ENCODE measurements at places on chromosomes 4 and X.

DNA sequence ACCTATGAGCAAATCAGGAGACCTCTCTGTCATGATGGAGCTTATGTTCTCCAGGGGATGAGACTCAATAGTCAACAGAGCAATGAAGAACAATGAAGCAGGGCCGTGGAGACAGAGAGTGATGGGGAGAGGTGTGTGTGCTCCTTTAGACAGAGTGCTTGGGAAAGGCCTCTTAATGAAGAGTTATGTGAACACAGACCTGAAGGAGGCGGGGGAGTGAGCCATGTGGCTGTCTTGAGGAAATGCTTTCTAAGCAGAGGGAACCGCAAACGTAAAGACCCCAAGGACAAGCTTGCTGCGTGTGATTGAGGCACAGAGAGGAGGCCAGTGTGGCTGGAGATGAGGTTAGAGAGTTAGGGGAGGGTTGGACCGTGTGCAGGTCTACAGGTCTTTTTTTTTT lies 53.1 kb downstream of the CHRNA9 start:
- DNase-seq: no peak

DNA sequence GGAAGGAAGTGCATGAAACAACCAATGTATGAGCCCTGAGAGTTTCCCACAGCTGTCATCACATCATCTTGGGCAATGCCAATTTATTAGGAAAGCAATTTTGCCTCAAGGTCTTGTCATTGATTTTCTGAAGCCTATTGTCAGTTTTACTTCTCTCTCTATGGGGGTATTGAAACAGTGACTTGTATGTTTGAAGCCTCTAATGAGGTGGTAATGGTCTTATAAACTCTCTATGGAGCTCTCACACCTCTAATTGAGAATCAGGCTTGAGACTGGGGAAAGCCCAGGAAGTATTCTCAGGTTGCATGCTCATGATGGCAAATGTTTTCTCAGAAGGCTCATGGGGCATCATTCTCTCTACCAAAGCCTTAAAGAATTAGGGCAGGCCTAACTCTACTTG lies 308.2 kb upstream of the EMCN start:
- no peak for DNase-seq

DNA sequence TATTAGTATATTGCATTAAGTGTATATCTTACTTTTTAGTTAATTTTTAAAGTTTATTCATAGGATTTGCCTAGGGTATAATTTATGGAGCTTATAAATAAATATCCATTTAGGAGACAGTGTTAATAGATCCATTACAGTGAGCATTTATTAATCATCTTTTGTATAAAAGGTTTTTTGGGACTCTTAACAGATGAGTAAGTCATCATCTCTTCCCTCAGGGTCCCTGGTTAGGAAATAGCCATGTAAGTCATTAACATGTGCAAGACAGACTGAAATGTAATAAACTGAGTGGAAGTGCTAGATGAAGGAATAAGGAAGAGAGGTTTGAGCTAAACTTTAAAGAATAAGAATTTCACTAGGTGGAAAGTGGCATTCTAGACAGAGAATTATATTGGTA lies 69.2 kb downstream of the PAQR3 start:
- no peak for DNase-seq

- DNase-seq: no peak
Measured at GRCh38 chrX:119728487-119728886, 29.9 kb upstream of the SOWAHD start.

GRCh38 chr4:168335621-168336020 lies 17.1 kb upstream of the DDX60 start:
- DNase-seq: no peak

DNA sequence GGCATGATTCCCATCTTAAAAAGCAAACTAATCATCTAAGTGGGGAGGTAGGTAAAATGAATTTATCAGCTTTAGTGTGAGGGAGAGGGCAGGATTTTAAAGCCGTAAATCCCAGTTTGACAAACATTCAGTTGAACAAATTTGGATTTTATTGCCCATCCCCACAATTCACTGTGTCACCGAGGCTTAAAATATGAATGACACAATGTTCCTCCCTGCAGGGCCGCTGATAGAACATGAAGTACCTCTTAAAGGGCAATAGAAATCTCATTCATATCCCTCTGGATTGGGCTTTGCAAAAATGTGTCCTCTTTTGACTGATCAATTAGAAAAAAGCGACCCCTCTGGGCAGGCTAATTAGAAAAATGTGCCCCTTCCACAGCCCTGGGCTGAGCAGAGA lies 45.5 kb upstream of the SMAD1 start:
- no peak for DNase-seq

- DNase-seq: no peak
Measured at GRCh38 chrX:139429913-139430312, 100.6 kb upstream of the F9 start.

- DNase-seq: no peak
Measured at GRCh38 chrX:10576777-10577447, 43.5 kb downstream of the MID1 start.

DNA sequence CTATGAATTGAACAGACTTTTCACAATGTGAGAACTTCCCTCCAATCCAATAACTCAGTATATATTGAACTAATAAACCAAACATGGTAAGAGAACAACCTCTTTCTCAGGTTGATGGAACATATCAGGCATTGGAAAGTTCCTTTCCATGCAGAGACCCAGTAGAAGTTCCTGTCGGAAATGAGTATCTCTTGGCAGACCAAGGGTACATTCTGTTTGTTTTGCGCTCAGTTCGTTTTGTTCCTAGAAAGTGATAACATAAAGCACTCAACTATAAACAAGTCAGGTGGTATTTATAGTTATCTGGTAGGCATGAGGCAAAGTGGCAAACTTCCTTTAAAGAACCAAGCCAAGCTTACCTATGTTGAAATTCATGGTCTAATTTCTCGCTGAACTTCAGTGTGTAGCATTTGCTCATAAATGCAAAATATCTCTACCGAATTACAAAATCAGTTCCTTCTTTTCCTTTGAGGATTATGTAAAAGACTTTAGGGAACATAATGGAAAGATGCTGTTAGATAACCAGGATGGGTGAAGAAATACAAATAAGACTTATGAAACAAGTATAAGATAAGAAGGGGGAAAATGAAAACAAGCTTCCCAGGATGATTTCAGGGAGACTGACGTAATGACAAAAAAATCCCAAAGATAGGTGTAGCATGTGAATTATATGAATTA lies 120.3 kb downstream of the ARHGAP24 start:
- no peak for DNase-seq

GRCh38 chr4:136812100-136812880 lies 720.0 kb downstream of the PCDH18 start:
- DNase-seq: no peak

DNA sequence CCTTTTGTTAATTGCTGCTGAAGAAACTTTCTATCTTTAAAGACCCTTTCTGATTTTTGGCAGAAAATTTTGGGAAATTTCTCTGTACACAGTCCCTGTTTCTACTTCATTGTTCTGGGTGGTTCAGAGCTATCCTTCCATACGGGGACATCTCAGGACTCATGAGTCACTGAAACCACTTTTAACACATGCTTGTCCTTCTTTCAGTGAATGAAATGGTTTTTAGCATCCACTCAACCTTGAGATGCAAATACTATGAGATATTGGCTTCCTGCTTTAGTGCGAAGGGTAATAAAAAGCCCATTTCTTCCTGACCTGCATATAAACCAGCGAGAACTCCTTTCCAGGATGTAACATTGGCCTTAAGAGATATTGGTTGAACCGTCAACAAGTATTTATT lies 158.0 kb downstream of the REPS2 start:
- no peak for DNase-seq

GRCh38 chrX:129478516-129478915 lies 44.8 kb downstream of the SMARCA1 start:
- no peak for DNase-seq

GRCh38 chr4:112085156-112086035 lies 59.9 kb upstream of the FAM241A start:
- DNase-seq: no peak

GRCh38 chr4:40306976-40307375 lies 28.2 kb upstream of the CHRNA9 start:
- no peak for DNase-seq

- DNase-seq: no peak
Measured at GRCh38 chrX:16316331-16316730, 149.1 kb downstream of the MAGEB17 start.

- no peak for DNase-seq
Measured at GRCh38 chr4:138327338-138327737, 85.2 kb upstream of the SLC7A11 start.

- no peak for DNase-seq
Measured at GRCh38 chrX:29746326-29746725, 469.0 kb upstream of the MAGEB2 start.

- DNase-seq: no peak
Measured at GRCh38 chr4:25861280-25861950, 1.4 kb downstream of the SEL1L3 start.

DNA sequence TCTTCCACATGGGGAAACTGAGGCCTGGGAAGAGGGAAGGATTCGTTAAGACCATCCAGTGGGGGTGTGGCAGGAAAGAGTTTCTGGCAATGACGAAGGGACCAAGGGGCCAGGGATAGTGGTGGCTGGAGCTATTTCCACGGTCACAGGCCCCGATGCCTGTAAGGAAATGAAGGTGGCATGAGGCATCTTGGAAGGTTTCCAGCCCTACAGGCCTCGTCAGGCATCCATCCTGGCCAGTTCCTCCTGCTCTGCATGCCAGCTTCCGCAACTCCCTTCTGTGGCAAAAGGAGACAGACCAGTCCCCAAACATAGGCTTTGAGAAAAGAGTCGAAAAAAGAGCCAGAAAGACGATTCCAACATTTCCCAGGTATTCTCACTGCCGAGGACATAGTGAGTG lies 9.2 kb upstream of the C4orf50 start:
- no peak for DNase-seq

DNA sequence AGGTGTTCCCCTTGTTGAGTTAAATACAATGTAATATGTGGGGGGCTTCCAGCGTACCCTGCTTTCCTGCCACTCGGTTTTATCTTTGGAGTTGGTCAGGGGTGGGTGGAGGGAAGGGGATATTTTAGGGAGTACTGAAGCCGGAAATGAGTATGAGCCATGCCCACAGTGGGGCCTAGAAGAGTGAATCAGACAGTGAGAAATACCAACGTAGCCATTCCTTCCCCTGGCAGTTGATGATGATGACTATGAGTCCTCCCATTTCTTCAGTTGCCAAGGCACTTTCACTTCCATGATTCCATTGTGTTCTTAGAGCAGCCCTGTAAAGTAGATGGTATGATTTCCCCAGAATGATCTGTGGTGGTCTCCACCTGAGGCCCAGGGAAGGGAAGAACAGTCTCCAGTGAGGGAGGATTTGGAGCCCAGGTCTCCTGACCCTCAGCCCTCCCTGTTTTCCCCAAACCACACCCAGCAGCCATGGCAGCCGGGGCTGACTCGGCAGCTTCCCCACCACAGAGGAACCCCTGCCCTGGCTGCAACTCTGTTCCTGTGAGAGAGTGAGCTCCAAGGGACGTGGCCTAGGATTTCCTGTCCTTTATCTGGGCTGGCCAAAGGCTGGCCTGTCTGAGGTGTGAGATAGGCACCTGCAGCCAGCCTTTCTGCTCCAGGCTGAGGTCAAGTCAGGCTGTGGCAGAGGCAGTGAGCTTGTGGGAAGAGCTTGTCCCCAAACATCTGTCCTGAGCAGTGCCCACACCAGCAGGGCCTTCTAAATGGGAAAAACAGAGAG lies 52.7 kb downstream of the STARD8 start:
- no peak for DNase-seq

DNA sequence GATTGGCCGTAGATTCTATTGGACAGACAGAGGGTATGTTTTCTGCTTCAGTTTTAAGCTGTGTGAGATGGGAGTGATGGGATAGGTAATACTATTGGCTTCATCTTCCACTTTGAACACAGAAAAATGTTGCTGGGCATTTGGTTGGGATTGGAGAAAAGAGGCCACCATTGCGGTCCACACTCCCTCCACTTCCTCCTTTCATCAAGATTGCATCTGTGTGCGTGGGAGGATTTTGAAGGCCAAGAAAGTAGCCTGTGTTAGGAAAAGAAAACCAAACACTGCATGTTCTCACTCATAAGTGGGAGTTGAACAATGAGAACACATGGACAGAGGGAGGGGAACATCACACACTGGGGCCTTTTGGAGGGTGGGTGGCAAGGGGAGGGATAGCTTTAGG lies 56.4 kb downstream of the EGF start:
- DNase-seq: no peak

DNA sequence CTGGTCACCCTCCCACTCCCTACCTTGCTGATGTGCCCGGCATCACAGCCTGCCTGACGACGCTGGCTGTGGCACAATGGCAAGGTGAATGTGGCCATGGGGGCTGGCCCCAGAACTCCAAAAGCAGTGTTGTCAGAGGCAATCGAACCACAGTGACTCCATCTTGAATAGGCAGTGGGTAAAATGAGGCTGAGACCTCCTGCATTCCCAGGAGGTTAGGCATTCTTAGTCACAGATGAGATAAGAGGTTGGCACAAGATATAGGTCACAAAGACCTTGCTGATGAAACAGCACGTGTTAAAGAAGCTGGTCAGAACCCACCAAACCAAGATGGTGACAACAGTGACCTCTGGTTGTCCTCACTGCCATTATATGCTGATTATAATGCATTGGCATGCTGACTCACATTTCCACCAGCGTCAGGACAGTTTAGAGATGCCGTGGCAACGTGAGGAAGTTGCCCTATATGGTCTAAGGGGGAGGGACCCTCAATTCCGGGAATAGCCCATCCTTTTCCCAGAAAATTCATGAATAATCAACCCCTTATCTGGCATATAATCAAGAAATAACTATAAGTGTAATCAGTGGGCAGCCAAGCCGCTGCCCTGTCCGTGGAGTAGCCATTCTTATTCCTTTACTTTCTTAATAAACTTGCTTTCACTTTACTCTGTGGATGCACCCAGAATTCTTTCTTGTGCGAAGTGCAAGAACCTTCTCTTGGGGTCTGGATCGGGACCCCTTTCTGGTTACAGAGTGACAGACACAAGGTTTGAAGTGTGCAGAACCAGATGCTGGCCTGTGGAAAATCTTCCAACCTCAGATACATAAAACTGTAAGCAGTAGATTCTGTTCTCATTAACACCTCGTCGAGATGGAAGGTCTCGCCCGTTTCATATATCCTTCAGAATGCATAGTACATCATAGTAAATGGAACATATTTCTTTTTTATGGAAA lies 26.8 kb upstream of the CLDN24 start:
- peak; percentile 72 for DNase-seq

DNA sequence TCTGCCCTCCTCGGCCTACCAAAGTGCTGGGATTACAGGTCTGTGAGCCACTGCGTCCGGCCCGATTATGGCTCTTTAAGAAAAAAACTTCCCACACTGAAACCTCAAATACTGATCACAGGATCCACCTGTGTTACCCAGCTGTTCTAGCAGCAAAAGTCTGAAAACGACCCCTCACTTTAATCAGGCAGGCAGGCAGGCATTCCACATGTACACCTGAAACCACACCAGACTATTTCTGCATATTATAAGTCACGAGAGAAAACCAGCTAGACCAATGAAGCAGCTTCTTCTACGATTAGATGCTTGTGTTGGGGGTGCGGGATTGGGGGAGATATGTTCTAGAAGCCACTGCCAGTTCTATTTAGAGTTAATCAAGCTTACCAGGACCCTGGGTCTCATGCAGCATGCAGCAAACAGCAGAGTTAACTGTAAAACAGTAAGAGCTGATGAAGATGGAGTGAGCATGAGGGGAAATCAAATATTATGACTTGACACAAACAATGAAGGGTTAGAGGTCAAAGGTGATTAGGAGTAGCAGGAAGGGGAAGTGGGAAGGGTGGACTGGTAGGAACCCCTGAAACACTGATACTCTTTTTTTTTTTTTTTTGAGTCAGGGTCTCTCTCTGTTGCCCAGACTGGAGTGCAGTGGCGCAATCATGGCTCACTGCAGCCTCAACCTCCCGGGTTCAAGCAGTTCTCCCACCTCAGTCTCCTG lies 18.9 kb upstream of the NKRF start:
- no peak for DNase-seq

GRCh38 chr4:138252551-138252950 lies 10.4 kb upstream of the SLC7A11 start:
- DNase-seq: no peak
